ENCODE measurements at places on chromosomes 16 and 17. TPM values are rescaled to one million over a fixed set of nuclear protein-coding genes. Genes with fewer than 3 reads are reported as not detected.

GRCh38 chr16:11177578-11178160 is 78.3 kb downstream of the SOCS1 start:
- DNase-seq, result no peak

- DNase-seq, result no peak
These were observed 144.8 kb upstream of the RPH3AL start for GRCh38 chr17:497241-498034.

DNA sequence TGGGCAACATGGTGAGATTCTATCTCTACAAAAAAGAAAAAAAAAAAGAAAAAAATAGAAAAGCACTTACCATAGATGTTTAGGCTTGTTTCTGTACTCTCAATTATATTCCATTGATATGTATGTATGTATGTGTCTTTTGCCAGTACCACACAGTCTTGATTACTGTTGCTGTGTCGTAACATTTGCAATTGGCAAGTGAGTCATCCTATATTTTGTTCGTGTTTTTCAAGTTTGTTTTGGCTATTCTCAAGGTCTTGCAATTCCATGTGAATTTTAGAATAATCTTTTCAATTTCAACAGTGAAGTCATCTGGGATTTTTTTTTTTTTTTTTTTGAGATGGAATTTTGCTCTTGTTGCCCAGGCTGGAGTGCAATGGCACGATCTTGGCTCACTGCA is 19.3 kb downstream of the SPECC1 start:
- DNase-seq, result no peak

GRCh38 chr16:88502371-88502770 is 49.3 kb downstream of the ZFPM1 start:
- no peak for DNase-seq

DNA sequence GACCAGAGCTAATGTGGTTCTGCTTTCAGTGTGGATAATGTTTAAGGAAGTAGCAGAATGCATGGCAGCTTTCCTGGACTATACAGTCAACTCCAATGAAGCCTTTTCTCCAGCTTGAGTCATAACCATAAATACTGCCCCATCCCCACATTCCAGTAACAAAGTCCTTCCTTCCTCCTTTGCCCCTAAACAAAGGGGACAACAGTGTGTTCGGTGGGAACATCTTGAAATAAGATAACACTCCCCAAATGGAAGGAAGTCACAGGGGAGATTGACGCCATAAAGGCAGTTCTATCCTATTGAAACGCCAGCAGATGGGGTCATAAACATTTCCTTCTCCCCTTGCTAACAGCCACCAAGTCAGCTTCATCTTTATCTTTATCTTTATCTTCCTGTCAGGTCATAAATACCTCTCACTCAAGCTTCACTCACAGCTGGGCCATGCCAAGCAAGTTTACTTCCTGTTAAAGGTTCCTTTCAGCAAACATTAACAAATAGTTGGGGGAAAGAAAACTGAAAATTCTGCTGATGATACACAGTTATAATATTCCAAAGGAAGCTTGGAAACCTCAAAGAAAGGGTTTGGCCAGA is 136.7 kb downstream of the SNX11 start:
- DNase-seq, result no peak

- no peak for DNase-seq
These were observed 28.2 kb downstream of the ANKFY1 start for GRCh38 chr17:4235372-4236279.

DNA sequence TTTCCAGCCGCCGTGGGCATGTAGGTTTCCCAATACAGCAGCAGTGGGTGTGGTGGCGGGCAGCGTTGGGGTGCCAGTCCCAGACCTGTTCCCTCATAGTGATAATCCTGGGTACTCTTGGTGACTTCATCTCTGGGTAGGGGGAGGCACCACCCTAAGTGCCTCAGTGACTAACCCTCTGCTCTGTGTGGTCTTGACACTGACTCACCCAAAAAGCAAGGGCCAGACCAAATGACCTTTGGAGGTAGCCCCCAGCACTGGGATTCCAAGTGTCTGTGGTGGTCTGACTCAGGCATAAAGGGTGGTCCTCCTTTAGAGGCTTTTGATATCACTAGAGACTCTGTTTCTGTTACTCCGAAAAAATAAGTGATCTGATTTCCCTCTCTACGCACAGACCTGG is 908 bp downstream of the CALB2 start:
- no peak for DNase-seq

DNA sequence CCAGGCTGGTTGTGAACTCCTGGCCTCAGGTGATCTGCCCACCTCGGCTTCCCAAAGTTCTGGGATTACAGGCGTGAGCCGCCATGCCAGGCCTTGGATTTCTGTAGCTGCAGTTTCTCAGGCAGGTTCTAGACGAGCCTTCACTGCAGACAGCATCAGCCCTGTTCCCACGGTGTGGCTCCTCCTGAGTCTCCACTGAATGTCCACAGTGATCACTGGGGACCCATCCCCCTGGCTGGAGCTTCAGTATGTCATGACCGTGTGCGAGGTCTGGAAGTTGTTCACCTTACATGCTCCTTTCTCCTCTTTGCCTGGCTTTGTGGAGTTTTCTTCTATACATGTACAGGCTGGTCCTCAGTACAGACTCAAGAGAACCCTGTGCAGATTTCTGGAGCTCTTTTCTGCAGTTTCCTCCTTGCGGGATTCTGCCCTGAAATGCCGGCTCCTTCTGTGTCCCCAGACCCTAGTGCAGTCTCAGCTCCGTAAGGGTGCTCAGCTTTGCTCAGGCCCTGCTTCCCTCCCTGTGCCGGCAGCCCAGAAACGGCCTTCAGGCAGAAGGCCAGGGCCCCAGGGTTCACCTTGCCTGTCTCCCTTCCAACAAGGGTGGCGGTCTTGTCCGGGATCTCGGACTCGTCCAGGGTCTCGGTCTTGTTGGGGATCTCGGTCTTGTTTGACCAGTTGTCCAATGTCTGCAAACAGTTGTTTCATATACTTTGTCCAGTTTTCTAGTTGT is 14.3 kb upstream of the FASN start:
- DNase-seq, result no peak

- no peak for DNase-seq
These were observed 134.4 kb downstream of the SKAP1 start for GRCh38 chr17:48295362-48296288.

- no peak for DNase-seq
These were observed 671 bp upstream of the TOP2A start for GRCh38 chr17:40418428-40418706.

DNA sequence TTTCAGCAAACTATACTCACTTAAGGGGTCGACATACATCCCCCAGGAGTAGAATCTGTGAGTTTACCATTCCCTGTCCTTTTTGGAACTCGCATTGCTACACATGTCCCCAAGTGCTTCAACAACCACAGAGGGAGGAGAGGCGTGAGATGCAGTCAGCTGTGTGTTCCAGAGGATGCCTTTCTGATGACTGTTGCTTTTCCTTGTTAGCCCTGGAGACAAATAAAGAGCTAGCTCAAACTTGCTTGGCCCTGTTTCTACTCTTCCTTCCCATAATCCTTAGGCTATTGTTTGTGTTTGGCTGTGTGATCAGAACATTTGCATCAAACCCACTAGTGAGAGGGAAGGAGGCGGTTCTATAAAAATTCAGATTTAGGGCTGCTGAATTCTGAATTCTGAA is 264.0 kb downstream of the ENGASE start:
- DNase-seq, result no peak

DNA sequence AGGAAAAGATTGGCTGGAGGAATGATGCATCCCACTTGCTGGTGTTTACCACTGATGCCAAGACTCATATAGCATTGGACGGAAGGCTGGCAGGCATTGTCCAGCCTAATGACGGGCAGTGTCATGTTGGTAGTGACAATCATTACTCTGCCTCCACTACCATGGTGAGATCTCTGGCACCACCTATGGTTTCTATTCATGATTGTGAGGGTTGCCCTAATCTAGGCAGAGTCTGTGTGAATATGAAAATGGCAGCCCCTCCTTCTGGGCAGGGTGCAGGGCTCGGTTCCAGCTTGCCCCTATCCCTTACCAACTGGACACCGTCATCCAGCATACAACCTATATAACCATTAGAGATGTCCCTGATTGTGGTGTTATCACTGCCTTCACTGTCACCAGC is 33.4 kb downstream of the ITGB3 start:
- no peak for DNase-seq

DNA sequence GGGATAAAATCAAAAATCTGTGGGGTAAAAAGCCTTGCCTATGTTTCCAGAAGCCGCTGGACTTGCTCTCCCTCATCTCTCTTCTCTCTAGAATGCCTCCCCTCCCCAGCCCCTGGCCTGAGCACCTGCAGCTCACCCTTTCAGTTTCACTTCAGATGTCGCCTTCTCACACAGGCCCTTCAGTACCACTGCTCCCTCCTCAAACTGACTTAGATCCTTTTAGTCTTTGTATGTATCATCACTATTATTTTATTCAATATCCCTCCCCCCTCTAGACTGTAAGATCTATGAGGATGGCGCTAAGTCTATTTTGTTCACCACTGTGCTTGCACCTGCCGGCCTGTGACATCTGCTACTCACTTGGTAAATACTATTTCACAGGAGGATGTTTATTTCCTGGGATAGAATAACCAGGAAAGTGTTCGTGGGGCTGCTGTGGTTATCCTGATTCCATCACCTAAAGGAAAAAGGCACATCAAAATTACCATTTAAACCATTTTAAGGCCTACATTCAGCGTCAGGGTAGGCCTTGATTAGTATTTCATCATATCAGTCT is 122.3 kb downstream of the MRTFB start:
- peak; percentile 31 for DNase-seq

DNA sequence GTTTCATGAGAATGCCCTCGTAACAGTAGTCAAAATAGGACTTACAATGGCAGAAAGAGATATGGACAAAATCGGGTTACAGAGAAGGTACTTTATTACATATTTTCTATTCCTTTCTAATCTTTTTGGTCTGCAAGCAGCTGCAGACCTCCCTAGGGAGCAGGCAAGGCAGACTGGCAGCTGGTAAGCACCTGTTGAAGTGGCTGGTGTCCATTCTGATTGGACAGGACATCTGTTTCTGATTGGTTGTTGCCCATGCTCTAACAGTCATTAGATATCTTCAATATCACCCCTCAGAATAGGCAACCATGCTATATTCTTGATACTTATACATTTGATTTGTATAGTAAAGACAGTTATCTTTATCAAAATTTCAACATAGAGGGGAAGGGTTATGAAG is 606.3 kb downstream of the KCNJ2 start:
- no peak for DNase-seq

GRCh38 chr16:2086106-2086742 is 38.4 kb downstream of the TSC2 start:
- no peak for DNase-seq

DNA sequence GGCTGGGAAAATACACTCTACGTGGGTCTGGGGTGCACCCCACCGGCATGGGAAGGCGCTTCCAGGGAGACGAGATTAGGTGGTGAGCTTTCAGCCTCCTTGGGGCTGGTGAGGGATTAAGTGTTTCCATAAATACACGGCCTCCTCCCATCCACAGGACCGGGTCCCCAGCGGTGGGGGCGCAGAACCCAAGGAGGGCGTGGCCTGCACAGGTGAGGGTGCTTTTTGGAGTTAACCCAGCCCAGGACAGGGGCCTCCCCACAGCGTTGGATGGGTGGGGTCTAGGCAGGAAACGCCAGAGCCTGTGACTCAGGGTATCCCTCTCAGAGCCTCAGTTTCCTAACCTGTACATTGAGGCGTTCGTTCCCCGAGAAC is 1.1 kb downstream of the C16orf74 start:
- no peak for DNase-seq

GRCh38 chr17:81426393-81427172 is 31.3 kb downstream of the BAHCC1 start:
- no peak for DNase-seq

GRCh38 chr16:47947723-47948122 is 208.1 kb downstream of the ABCC12 start:
- DNase-seq, result no peak

DNA sequence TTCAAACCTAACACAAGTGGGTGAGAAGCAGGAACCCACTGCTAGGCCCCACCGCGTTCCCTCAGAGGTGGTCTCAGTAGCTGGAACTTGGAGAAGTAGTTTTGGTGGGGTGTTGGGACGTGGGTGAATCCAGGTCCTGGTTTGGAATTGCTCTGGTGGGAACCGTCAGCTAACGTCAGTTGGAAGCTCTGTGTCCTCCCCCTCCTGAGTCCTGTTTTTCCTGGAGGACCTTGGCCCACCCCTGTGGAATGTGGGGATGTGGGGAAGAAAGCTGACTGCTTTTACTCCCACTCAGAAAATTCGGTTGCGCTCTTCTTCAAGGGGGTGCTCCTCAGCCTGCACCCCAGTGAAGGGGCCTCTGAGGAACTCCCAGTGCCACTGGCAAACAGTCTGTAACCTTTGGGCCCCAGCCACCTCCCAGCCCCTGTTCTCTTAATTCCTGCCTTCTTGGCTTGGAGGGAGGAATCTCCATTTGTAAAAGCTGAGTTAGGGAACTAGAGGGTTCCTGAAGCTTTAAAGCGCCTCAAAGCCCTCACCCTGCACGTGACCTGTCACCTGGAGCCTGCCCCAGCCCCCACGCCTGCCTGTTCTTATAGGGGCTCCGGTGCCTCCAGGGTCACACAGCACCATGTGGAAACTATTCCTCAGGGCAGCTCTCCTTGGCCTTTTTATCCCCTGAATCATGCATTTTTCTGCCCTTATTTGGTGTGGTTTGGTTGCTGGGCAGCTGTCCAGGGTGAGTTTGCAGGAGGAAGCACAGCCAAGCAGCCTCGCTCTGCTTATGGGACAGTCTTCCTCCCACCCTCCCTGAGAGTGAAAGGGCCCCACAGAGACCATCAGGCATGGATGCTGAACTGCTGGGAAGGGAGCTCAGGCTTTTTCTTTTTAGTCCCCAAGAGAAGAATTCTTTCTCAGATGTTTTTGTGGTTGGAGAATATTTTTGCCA is 16.2 kb upstream of the NAGLU start:
- no peak for DNase-seq

DNA sequence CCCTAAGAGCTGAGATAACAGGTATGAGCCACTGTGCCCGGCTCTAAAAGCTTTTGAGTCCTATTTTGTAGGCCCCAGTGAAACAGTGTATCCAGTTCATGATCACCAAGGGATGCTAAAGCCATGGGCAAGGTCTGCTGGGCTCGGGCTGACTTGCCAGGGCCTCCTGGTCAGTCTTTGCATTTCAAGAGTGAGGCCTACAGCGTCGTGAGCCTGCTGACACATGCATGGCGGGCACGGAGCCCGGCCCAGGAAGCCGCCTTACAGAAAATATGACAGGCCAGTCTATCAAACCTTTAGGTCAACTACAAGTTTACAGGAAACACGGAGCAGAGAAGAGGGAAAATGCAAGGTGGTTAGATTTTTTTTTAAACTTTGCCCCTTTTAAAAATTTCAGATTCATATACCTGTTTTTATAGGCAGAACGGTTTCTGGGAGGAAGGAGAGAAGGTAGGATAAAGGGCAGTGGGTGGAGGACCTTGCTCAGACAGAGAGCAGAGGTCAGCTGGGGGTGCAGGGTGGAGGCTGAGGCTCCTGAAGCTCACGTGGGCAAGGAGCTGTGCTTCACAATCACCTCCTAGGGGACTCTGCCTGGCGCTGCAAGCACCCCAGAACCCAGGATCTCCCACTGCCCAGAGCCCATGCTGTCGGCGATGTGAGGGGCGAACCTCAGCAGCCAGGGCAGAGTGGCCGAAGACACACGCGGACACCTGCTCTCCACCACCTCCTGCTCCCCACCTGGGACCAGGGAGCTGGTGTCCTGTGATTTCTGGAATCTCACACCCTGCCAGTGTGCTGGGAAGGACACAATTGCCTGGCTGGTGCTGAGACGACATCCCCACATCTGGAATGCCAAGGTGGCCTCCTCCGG is 21.3 kb downstream of the C16orf95 start:
- DNase-seq, result no peak

HEATR3 gene
- 30.7 TPM for total RNA-seq

GAST gene
- total RNA-seq, result not detected

RNFT1 gene
- total RNA-seq, result 35.5 TPM

CX3CL1 gene
- total RNA-seq, result not detected

MARCHF10 gene
- not detected for total RNA-seq

QRICH2 gene
- total RNA-seq, result 3.3 TPM

KRT20 gene
- total RNA-seq, result not detected

KRT31 gene
- not detected for total RNA-seq

SLC5A2 gene
- not detected for total RNA-seq

Data from activated T-helper 1 cell treated with anti-CD3 and anti-CD28 coated beads, Interleukin-12 subunit alpha, Interleukin-12 subunit beta, Interleukin-2, Interleukin-4 antibody, amounts not matched to agents 30 ng/mL and 10 ng/mL and 1 ng/mL, durations not matched to agents 14 hours and 24 hours and 36 hours (primary cell).